Urinary bladder (tissue), 4 donors: ENCODE measurements at places on chromosomes 3 and 15. TPM values are rescaled to one million over a fixed set of nuclear protein-coding genes. Genes with fewer than 3 reads are reported as not detected.

The PRR20G gene
- not detected for total RNA-seq

The IL5RA gene
- total RNA-seq = 0.69 TPM

DNA sequence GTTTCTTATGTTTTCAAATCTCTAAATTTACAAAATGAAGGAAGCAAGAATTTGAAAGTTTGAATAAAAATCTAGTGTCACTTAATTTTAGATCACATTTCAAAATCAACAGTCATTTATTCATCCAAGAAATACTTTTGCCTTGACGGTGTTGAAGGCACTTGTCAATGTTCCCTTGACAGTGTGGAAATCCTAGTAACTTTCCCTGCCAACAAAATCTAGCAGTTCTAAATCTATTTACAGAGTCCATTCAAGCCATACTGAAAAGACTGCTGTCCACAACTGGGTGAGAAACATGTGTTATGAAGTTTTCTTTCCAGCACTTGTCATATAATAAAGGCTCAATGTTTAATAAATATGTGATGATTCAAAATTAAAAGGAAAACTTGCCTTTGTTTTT, 8.6 kb upstream of the MAP2K5 start:
- DNase-seq = no peak

The RASA2 gene
- 38.8 TPM for total RNA-seq

DNA sequence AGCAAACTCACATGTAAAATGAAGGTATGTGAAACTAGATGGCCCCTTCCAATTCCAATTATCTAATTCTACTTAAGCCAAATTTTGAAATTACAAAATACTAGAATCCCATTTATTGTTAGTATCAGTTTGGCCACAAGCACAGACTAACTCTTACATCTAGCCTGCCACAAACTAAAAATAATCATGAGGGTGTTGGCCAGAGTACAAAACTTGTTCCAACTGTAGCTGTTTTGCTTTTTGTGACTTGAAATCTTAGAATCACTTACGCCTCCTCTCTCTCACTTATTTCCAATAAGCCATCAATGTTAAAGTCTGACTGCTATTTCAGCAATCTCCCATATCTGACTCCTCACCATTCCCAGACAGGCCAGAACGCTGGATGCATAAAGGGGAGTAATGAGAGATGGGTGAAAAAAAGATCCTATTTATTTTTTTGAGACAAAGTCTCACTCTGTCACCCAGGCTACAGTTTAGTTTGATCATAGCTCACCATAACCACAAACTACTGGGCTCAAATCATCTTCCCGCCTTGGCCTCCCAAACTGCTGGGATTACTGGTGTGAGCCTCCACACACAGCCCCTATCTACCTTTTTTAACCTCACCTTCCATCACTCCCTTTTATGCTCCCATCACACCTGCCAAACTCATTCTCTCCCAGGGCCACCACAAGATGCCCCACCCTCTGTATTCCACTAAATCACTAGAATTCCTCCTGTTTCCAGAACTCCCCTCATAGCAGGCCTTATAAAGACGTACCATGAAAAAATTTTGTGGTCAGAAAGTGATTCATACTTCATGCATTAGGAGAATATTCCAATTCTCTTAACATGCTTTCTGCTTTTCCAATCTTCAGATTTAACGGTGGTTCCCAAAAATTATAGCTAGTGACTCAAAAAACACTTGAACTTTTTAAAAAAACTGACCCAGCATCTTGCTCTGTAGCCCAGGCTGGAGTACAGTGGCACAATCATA, 36.5 kb downstream of the ATOSA start:
- no peak for DNase-seq

The DGKG gene
- 9.3 TPM for total RNA-seq

GRCh38 chr3:132380920-132381319, 36.4 kb upstream of the DNAJC13 start:
- no peak for DNase-seq

DNA sequence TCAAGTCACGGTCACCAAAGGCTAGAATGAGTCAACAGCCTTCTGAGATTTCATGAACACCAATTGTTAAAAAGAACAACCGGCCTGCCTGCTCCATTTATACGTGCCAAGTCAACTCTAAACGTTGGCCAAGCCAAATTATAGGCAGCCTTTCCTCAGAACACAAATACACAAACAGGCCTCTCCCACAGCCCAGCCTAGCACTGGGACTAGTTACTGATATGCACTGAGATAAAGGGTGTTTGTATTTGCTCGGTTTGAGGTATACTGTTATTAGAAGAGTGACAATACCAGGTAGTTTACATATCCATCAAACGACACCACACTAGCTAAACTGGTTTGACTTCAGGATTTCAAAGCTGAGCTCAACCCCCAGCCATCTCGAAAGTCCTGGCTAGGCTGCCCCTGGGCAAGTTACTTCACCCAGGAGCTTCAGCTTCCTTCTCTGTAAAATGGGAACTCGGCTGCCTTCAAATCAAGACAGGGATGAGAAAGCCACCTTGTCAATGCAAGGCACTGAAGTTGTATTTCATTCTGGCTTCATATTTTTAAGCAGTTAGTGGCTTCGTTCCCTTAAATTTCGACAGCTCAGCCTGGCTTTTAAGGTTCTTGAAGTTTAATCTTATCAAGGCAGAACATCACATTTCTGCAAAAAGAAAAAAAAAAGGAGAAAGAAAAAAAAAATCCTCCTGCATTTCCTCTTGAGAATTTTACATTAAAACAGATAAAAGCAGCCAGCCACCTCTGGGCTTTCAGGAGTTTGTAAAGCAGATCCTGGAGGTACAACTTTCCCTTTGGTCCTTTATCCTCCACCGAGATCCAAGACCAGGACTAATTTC, 4.0 kb downstream of the TLE3 start:
- DNase-seq = no peak

The CYP1A1 gene
- 0.26 TPM for total RNA-seq

The ATP13A5 gene
- not detected for total RNA-seq
